Stimulated activated CD4-positive, alpha-beta T cell treated with anti-CD3 and anti-CD28 coated beads, Interleukin-4, amount 100 ng/mL, for 4 hours (primary cell): ENCODE measurements at places on chromosomes 2 and 18.

DNA sequence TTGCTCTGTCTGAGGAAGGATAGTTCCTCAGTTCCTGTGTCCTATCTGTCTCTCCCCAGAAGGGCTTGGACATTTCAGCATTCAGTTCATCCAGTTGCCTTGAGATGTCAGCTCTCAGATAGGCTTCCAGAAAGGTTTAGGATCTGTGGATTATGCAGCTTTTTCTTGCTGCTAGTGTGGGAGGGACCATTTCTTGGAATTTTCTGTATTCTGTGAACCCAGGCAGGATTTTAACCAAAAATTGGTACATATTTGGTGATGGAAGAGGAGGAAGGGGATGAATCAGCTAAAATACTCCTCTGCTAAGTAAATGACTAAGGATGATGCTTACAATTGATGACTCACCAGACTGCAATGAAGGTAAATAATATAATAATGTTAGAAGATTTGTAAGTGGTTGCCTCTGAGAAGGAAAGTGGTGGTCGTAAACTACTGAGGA is 58.6 kb upstream of the DOCK10 start:
- DNase-seq, result no peak

GRCh38 chr2:144660518-144661316 is 140.8 kb upstream of the ZEB2 start:
- no peak for DNase-seq

- DNase-seq, result no peak
Observed at GRCh38 chr2:112141626-112142007, 3.4 kb downstream of the FBLN7 start.

GRCh38 chr18:66616523-66616983 is 12.7 kb upstream of the CDH19 start:
- no peak for DNase-seq

DNA sequence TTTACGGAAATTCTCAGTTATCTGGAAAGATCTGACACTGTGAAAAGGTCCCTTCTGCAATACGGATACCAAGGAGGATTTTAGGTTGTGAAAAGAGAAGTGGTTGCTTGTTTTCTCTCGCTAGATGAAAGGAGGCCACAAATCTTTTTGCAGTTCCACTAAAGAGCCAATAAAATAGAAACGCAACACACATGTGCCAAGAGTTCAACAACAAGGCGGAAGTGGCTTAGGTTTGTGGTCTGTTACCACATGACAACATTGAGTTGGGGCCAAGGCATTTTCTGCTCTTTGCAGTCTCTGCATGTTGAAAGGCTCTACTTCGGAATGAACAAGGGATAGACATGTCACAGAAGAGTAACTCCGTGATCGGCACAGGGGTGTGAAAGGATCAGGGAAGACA is 115.7 kb upstream of the OSR1 start:
- DNase-seq, result peak; percentile 5

- DNase-seq, result no peak
Observed at GRCh38 chr2:240454106-240454901, 18.8 kb downstream of the GPC1 start.

DNA sequence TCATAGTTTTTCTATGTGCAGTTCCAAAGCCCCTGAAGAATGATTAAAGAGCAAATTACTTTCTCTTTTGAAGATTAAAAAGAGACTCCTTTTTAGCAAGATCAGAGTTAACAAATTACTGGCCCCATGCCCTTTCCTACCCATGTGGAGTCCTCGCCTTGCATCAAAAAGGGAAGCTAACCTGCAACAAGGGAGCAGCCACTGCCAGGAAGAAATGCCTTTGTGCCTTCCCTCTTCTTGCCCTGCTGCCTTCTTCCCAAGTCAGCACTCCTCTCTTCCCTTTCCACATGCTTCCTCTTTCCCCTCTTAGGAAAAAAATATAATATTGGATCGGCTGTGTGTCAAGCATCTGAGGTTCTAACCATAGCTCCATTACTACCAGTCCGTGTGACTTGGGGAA is 37.1 kb upstream of the CYP1B1 start:
- no peak for DNase-seq

- no peak for DNase-seq
Observed at GRCh38 chr2:137930146-137930545, 34.1 kb upstream of the HNMT start.

GRCh38 chr2:144943986-144944385 is 424.1 kb upstream of the ZEB2 start:
- DNase-seq, result no peak

DNA sequence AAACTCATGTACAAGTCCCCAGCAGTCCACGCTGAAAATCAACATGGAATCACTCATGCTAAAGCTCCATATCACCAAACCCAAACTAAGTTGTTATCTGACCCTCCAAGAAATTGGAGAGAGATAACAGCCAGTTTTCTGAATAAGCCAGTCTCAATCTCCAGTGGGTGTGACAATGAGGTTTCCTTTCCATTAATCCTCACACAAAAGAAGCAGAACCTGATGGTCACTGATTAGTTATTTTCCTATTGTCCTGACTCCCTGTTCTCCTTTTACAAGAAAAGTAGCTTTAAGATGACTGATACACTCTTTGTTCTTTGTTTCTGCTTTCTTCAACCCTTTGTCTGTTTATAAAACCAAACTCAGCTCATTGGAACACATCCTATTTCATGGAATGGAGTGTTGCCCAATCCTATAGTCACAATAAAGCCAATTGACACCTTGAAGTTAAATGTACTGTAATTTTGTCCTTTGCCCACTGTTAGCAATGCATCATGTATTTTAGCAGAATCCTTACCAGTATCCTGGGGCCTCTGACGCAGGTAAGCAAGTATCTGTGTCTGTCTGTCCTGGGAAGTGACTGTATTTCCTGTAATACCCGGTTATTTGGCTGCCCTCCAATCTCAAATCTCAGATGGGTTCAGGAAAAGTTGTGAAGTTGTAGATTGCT is 30.6 kb upstream of the SH3RF3 start:
- DNase-seq, result no peak
